ENCODE measurements at places on chromosomes 16 and 17.

DNA sequence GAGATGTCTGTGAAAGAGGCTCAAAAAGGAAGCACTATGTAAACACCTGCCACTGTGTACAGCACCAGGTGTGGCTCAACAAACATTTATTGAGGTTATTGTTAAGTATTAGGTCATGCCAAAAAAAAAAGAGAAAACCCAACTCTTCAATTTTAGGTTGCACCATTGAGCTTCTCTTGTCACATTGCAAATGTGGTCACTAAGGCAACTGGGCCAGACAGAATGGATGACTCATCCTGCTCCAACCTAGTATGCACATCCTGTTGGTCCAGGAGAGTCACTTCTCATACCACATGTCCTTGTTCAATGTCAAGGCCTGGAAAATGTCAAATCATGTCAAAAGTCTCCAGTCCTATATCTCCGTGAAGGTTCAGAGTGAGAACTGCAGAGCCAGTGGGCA lies 25.0 kb downstream of the HOXB1 start:
- peak; percentile 22 for DNase-seq

GRCh38 chr17:47714773-47715396 lies 18.2 kb upstream of the TBX21 start:
- DNase-seq: no peak

- no peak for DNase-seq
Measured at GRCh38 chr17:40457964-40458791, 14.9 kb downstream of the IGFBP4 start.

DNA sequence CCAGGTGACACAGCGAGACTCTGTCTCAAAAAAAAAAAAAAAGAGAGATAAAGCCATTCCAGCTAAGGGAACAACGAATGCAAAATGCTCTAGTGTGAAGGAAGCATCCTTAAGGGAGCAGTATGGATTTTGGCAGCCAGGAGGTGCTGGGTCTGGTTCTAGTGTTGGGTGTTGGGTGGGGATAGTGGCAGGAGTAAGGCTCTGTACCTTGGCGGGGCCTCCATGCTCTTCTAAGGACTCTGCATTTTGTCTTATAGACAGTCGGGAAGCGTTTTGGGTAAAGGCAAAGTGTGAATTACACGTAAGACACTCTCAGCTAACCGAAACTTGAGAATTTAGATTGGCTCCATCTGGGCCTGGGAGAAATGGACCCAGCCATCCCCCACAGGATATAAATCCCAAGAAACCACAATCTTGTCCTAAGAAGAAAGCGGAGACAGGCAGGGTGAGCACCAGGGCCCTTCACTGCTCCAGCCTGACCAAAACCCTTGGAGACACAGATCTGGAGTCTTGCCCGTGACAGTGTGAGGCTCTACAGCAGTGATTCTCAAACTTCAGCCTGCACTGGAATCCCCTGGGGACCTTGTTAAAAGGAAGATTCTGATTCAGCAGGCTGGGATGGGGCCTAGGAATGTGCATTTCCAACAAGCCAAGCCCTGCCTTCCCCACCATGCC lies 33.1 kb upstream of the PHB1 start:
- DNase-seq: no peak

DNA sequence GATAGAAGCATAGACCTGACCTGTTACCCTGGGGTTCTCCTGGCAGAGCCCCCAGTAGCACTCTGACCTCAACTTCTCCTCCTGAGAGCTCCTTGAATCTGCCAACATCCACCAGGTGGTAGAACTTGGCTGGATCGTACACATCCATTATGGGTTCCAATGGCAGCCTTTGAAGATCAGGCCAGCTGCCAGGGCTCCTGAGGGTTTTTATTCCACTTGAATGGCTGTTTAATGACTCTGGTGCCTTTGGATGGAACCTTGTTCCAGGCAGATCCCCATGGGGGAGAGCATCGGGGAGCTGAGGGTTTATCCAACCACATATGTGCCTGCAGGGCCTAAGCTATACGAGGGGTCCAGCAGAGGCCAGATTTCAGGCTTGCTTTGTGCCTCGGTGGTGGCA lies 47.1 kb upstream of the CLEC19A start:
- DNase-seq: no peak

- DNase-seq: no peak
Measured at GRCh38 chr16:19749571-19750080, 31.6 kb downstream of the IQCK start.

- no peak for DNase-seq
Measured at GRCh38 chr17:76048025-76048605, 21.0 kb upstream of the EVPL start.

- DNase-seq: no peak
Measured at GRCh38 chr16:68452176-68452575, 3.9 kb upstream of the SMPD3 start.

- DNase-seq: peak; percentile 70
Measured at GRCh38 chr16:78566397-78567073, 467.1 kb downstream of the WWOX start.

GRCh38 chr16:79165506-79165905 lies 435.0 kb downstream of the MAF start:
- DNase-seq: no peak

GRCh38 chr16:64211331-64211730 lies 910.5 kb downstream of the CDH11 start:
- DNase-seq: no peak

DNA sequence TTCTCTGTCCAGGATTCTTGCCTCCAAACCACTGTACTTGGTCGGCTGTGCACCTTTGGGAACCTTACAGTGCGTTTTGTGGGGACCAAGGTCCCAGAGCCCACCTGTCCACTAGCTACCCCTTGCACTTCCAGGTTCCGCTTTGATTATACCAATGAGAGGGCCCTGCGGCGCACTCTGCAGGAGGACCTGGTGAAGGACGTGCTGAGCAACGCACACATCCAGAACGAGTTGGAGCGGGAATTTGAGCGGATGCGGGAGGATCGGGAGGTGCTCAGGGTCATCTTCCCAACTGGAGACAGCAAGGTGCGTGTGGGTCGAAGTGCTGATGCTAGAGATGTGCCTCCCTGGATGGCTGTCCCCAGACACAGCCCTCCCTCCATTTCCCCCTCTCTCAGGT lies 18.8 kb downstream of the POLR2A start:
- DNase-seq: no peak

DNA sequence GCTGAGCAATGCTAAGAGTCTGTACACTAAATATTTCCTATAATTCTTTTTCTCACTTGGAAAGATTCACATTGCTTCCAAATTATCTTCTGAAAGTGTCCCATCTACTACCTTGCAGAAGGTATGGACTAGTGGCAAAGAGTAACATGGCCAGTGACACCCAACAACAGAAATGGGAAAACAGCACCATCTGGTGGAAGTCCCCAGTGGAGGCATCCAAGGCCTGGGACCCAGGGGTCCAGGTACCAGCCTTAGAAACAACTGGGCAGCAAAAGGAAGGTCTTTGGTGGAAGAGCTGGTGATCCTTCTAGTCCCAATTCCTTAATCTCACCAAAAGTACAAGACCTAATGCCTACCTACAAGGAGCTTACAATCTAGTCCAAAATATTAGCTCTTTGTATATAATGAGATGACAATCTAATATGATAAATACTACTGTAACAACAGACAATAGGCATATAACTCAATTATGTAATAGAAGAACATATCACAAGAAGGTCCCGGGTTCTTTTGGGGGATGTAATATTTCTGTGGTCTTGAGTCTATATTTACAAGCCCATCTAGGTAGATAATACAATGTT lies 55.3 kb downstream of the SKAP1 start:
- peak; percentile 42 for DNase-seq

DNA sequence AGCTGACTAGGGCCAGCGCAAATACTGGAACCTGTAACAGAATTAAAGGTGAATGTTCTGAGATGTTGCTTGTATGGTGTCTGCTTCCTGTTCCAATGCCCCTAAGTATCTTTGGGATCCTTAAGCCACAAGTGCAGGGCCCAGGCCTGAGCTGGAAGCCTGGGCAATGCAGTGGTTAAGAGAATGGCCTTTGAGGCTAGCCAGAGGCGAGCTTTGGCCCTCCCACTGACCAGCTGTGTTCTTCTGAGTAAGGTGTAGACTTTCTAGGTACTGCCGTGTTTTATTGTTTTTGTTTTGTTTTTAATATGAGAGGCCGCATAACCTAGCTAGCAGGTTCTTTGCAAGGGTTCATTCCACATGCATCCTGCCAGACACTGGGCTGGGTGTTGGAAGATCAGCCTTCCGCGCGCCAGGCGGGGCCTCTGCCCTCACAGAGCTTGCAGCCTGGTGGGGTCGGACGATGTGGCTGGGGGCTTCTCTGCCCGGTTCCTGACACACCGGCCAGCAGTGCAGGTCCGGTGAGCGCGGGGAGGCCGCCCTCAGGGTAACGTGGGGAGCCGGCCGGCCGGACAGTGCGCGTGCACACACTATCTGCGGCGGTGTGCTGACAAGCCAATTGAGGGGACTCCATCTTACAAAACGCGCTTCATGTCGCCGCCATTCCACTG lies 551 bp upstream of the MLX start:
- no peak for DNase-seq

DNA sequence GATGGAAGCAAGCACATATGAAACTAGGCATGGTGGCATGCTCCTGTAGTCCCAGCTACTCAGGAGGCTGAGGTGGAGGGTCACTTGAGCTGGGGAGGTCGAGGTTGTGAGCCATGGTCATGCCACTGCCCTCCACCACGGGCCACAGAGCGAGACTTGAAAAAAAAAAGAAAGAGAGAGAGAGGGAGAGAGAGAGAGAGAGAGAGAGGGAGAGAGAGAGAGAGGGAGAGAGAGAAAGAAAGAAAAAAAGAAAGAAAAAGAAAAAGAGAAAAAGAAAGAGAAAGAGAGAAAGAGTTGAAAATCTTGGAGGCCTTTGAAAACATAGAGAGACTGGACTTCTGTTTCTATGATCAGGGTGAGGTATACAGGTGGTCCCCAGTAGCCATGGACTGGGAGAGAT lies 15.4 kb upstream of the ARL4D start:
- no peak for DNase-seq

DNA sequence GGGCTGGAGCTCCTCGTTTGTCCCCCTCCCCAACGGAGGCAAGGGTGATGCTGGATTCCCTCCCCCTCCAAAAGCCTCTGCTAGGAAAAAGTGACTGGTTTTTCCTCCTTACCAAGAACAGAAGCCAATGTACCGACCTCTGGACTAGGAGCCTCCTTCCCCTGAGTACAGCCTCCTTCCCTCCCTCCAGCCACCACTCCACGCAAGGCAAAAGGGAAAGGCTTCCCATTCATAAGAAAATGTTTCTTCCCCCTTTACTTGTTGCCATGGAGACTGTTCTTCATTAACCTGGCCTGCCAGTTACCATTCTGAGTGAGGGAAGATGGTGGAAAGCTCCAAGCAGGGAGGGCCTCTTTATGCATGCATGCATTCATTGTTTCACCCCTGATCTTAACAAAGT lies 4.3 kb upstream of the PIMREG start:
- no peak for DNase-seq

GRCh38 chr16:88705801-88706228 lies 393 bp downstream of the RNF166 start:
- no peak for DNase-seq

- DNase-seq: no peak
Measured at GRCh38 chr17:75854101-75854748, 910 bp downstream of the WBP2 start.

DNA sequence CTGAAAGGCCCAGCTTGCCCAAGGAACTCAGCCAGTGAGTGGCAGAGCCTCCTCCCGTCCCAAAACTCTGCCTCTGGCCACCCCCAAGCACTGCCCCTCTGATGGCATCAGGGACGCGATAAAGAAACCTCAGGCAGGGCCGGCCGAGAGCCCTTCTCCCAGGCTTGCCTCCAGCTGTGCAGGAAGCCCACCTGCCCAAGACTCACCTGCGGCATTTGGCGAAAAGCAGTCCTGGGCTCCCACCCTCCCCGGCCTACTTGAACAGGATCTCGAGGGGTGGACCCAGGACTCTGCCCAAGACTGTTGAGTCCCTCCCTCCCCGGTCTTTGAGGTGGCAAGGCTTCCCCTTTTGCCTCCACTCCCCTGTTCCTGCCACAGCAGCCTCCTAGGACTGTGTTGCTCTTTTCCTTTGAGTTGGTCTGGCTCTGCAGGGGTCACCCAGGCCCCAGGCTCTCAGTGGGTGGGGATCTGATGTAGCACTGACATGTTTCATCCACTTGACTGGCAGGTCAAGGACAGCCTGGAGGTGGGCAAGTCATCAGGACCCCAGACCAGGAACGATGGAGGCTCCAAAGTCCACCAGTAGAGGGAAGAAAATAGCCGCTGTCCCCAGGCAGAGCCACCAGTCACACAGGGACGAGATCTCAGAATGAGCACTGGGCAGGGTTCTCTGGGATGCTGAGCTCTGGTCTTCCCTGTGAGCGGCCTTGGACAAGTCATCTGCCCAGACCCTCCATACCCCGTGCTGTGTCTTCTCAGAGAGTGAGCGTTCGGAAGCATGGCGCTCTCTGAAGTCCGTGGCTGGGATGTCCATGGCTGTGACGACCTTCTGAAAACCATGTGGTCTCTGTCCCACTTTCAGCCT lies 111.0 kb upstream of the TNRC6C start:
- no peak for DNase-seq

- no peak for DNase-seq
Measured at GRCh38 chr16:85912211-85912974, 13.4 kb downstream of the IRF8 start.

GRCh38 chr17:81885454-81885853 lies 5.9 kb downstream of the ALYREF start:
- no peak for DNase-seq

DNA sequence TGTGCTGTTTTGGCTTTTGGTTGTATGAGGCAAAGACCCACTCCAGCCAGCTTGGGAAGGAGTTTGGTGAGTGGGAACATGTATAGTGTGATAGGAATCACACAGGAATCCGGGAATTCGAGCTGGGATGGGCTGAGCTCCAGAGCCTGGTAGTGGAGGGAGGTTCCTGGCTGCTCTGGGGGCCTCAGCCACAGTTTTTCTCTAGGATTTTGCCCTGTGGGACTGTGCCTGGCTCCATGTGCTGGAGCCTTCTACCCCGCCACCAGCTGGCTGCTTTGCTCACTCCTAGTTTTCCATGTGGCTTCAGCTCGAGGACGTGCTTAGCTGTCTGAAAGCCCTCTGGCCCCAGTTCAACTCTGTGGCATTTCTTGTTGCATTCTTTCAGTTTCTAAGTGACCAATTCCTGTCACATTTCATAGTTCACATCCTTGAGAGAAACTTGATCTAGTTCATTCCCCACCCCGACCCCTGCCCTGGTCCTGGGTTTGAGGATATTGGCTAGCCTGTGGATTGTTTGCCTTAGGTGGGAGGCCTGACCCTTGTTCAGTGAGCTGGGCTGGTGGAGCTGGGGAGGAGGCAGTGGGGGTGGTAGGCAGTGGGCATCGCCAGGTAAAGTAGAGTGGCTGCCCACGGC lies 5.0 kb downstream of the SEC14L1 start:
- no peak for DNase-seq

GRCh38 chr17:27520491-27521185 lies 64.4 kb downstream of the KSR1 start:
- DNase-seq: peak; percentile 13

Data from Kasumi-1 (cell line).